ENCODE measurements at places on chromosomes 2 and 18.

DNA sequence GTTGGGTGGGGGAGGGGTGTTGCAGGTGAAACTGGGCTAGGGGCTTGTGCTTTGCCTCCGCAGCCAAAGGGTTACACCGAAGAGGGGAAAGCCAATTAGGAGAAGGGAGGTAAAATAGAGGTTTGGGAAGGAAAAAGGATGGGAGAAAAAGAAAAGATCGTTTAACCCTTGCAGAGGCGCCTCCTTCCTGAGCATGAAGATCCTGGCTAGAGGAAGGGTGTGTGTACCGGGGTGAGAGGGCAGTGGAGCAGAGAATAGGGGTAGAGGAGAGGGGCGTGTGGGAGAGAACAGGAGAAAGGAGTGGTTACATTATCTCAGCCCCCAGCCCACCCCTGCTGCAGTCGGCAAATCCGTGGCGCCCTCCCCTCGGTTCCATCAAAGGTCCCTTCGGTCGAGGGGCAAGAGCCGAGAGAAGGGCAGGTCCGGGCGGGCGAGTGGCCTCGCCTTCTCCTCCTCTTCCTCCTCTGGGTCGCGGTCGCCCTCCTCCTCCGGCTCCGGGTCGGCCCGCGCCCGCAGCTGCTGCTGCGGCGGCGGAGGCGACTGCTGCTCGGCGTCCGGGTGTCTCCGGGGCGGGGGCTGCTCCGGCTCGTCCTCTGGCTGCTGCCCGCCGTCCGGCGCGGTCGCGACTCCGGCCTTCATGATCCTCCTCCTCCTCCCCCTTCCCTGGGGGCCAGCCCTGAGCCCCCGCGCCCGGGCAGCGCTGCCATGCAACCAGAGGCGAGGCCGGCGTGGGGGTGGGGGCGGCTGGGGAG, 1.1 kb downstream of the MARCHF4 start:
- DNase-seq: no peak

GRCh38 chr2:17966798-17967197, 88.3 kb downstream of the KCNS3 start:
- no peak for DNase-seq

DNA sequence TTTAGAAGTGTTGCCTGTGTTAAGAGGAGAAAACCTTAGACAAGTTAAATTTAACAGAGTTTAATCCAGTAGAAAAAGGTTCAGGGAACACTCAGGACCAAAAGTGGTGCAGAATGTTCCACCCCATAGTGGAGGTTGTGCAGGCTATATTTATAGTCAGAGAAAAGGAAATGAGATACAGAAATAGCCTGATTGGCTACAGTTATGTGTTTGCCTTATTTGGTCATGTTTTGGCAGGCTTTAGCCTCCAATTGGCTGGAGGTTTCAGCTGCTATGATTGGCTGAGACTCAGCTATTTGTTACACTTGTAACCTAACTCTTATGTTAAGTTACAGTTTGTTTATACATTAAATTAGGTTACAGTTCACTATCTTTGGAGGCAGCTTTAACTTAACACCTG, 4.2 kb downstream of the STAMBP start:
- DNase-seq: no peak

GRCh38 chr2:35946478-35946877, 409.1 kb upstream of the CRIM1 start:
- DNase-seq: no peak

DNA sequence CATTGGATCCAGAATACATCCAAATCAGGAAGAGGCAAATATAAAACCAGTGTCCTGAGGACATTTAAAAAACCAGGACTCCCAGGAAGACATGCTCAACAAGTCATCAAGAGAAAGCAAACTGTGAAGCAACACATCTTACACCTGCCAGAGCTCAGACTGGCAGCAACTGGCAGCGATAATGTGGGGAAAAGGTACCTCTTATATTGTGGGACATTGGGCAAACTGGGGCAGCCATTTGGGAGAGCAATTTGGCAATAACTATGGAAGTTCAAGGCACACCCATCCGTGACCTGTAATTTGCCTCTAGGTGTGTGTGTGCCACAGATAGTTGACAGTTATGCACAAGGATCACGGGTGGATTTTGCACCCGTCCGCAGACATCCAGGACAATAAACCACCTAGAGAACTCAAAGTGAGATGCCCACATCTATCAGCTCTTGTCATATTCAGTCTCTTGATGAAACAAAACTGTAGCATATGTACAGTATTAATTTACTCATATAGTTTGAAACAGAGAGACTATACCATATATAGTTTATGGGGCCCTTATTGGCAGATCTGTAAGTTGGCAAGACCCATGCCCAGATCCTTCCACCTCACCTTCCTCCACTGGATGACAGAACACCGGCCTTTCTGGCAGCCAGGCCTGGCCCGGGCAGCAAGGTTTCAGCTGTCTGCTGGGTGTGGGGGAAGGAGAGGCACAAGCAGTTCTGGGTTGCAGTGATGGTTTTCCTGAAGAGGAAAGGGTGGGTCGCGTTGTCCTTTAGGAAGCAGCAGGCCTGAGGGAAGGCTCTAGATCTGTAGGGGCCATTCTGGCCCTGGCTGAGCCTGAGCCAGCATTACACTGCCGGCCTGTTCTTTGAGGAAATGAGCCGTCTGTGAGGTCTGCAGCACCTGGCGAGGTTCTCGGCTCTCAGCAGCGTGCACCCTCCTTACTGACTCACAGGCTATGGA, 18.8 kb downstream of the HJURP start:
- DNase-seq: no peak

DNA sequence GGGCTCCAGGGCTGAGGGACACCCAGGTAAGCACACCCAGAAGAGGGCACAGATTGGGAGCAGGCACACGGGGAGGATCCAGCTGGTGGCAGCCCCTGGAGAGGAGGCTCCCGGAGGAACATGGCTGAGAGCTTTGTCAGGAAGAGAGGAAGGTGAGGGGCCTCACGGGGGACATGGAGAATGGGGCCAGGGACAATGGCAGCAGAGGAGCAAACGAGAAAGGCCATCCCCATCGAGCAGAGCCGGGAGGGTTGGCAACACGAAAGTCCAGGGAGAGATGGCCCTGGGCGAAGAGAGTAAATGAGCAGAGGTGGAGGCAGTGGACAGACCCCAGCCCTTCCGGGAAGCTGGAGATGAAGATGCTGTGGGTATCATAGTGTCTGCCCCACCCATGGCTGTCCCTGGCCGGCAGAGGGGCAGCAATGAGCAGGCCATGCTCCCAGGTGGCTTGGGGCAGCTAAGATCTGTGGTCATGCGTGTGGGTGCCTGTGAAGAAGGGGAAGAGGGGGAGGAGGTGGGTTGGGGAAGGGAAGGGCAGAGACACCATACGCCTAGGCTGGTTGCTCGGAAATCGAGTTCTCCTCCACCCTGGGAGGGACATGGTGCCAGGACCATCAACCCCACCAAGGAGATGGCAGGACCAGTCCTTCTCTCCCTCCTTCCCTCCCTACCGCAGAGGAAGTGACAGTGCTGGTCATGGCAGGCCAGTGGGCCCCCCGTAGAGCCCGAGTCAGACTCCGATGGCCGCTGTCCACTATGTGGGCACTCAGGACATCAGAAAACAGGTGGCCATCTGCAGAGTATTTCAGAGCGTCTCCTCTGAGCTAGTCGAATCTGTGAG, 191.7 kb downstream of the NDUFA10 start:
- no peak for DNase-seq

- no peak for DNase-seq
Measured at GRCh38 chr18:28666216-28666615, 489.3 kb upstream of the CDH2 start.

- DNase-seq: no peak
Measured at GRCh38 chr2:45436456-45436855, 174.6 kb downstream of the SRBD1 start.

- no peak for DNase-seq
Measured at GRCh38 chr18:74790451-74790850, 192.8 kb downstream of the ZNF407 start.

DNA sequence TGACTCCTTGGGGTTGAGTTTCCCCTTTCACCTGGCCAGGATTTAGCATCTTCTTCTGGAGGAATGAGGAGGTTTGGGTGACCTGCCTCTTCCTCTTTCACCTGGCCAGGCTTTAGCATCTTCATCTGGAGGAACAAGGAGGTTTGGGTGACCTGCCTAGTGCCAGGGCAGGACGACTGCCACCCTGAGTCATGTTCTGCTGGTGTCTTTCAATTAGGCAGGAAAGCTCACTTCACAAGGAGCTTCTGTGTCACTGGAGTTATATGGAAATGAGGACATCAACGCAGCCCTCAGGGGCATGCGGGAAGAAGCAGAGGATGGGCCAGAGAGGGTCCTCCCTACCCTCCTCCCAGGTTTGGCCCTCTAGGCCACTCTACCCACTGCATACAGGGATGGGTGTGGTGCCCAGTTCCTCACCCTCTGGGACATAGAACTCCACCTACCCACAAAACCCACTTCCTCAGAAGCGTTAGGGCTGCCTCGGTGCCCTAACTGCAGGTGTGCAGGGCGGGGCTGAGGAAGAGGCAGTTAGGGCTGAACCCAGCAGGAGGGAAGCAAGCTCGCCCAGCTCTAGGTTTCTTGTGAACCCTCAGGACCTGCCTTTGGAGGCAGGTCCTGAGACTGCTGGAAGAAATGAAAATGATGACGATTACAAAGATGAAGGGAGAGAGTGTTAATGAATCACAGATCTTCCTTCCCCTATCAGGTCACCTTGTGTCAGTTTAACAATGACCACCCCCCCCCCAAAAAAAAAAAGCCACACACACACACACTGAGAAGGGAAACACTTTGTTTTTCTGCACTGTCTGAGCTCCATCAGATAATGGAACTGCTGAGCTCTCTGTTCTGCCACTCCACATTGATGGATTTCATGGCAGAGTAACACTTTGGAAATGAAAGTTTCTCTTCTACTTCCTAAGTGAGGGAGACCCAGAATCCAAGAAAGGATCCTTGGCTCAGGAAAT, 71.0 kb downstream of the ARL4C start:
- peak; percentile 28 for DNase-seq

DNA sequence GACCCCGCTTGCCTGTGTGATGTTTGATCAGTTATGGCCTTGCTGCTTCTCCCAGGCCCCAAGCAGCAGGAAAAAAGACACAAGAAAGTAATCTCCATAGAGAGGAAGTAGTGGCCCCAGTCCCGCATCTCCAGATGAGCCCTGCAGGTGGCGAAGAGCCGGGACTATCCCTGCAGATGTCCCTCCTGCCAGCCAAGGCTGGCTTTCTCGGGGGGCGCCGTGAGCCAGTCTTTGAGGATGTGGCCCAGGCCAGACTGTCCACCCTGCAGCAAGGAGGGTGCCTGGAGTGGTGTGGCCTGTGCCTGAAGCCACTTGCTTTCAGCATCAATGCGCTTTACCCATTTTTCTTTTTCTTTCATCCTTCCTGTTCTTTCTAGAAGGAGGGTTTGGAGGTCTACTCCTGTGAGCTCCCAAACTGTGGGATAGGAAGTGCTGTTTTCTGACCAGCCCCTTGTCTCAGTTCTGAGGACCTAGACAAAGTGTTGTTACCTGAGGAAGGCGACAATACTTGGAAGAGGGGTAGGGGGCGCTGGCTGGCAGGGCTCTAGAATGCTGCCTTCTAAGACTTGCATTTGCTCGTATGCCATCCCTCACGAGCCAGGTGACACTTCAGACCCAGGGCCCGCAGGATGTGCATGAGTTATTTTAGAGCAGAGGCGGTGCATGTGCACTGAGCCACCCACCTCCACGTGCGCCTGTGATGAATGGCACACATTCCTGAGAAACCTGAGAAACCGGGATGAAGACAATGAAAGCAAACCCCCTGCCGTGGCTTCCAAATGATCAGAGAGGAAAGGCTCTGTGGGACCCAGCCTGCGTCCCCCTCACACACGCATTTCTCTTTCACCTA, 255.8 kb downstream of the FBXO15 start:
- peak; percentile 11 for DNase-seq

GRCh38 chr2:111133603-111134002, 12.9 kb downstream of the BCL2L11 start:
- no peak for DNase-seq

DNA sequence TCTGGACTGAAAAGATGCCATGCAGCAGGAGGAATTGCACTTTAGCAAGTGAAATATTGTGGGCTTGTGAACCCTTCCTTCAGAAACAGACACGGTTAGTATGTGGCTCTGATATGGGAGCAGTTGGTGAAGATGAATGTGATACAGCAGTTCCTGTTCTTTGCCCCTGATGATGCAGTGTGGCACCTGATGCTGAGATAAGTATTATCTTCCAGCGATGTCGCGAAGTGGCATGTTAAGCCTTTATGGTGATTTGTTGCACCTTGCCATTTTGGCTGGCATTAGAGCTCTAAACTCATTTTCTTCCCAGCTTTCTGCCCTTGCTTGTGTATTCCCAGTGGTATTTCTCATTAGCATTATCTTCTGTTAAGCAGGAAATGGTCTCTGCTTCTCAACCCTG, 441.6 kb upstream of the RAB12 start:
- no peak for DNase-seq

- peak; percentile 59 for DNase-seq
Measured at GRCh38 chr2:218223046-218223445, 6.1 kb downstream of the ARPC2 start.

DNA sequence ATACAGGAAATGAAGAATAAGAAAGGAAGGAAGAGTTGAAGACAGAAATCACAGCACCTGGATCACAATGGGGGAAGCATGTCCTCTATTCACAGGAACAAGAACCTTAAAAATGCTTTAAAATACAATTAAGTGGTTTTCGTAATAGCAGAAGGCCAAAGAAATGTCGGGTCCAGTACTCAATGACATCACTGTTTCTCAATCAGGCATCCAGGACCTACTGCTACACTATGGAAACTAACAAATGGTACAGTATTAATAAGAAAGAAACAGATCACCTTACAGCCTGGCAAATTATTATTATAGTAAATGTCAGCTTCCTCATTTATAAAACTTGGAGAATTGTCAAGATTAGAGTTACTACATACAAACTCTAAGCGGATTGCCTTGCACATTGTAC, 15.8 kb downstream of the HNRNPLL start:
- DNase-seq: peak; percentile 28

- DNase-seq: no peak
Measured at GRCh38 chr2:186605041-186605440, 15.2 kb downstream of the ITGAV start.

DNA sequence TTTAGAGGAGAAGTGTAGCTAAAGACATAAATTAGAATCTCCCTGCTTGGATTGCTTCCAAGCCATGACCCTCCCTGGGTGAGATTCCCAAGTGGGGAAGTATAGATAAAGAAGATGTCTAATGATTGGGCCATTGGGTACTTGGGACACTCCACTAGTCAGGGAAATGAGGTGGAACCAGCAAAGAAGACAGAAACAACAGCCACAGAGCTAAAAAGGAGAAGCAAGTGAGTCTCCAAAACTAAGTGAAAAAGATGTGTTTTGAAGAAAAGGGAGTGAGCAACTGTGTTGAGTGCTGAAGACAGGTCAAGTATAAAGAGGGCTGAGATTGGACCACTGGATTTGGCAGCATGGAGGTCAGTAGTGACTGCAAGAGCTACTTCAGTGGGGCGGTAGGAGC, 276.7 kb upstream of the STON1 start:
- peak; percentile 35 for DNase-seq

Measured in suppressor macrophage treated with lipopolysaccharide for 1 hour (primary cell).